Activated CD4-positive, alpha-beta memory T cell treated with anti-CD3 and anti-CD28 coated beads for 36 hours (primary cell): ENCODE measurements at places on chromosomes 11 and 22. TPM values are rescaled to one million over a fixed set of nuclear protein-coding genes. Genes with fewer than 3 reads are reported as not detected.

GRCh38 chr11:94630221-94630620 lies 63.1 kb downstream of the PIWIL4 start:
- H3K27me3 ChIP-seq, result peaks cover 9% of the 10 kb centered on the region
- H3K27ac ChIP-seq, result no peak overlapping the region
- no peak for DNase-seq
- no peaks in the 10 kb centered on the region for H3K4me1 ChIP-seq
- peaks cover 7% of the 10 kb centered on the region for H3K36me3 ChIP-seq

GRCh38 chr11:12968826-12969225 lies 40.3 kb upstream of the RASSF10 start:
- no peaks in the 10 kb centered on the region for H3K4me1 ChIP-seq
- H3K36me3 ChIP-seq, result no peaks in the 10 kb centered on the region
- no peak for DNase-seq
- H3K4me3 ChIP-seq, result no peak overlapping the region

DNA sequence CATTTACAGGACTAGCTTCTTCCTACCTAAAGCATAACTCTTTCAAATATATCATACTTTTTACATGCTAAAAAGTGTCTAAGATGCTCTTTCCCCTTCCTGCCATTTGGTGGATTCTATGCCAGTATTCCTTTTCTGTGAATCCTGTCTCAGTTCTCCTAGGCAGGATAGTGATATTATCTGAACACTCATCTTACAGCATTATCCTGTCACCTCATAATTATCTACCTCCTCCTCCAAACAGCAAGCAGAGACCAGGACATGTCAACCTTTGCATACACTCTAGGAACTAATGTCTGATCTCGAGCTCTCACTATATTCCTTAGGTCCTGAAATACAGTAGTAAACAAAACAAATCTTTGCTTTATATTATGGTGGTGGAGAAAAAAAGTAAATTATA lies 275.5 kb downstream of the FAM181B start:
- no peaks in the 10 kb centered on the region for H3K36me3 ChIP-seq
- H3K27ac ChIP-seq, result no peak overlapping the region
- DNase-seq, result no peak
- no peaks in the 10 kb centered on the region for H3K27me3 ChIP-seq
- H3K4me3 ChIP-seq, result no peak overlapping the region

BEST1 gene
- total RNA-seq, result 0.48 TPM

GALNT18 gene
- total RNA-seq, result 2.4 TPM

DEUP1 gene
- total RNA-seq, result not detected
